ENCODE measurements at places on chromosomes 1 and 21. TPM values are rescaled to one million over a fixed set of nuclear protein-coding genes. Genes with fewer than 3 reads are reported as not detected.

Gene LRRC7
- total RNA-seq = not detected

- peaks cover 30% of the 10 kb centered on the region for H3K4me1 ChIP-seq
- no peak overlapping the region for H3K27ac ChIP-seq
- DNase-seq = no peak
- H3K4me3 ChIP-seq = no peak overlapping the region
Measured at GRCh38 chr1:179298952-179299351, 5.4 kb downstream of the SOAT1 start.

DNA sequence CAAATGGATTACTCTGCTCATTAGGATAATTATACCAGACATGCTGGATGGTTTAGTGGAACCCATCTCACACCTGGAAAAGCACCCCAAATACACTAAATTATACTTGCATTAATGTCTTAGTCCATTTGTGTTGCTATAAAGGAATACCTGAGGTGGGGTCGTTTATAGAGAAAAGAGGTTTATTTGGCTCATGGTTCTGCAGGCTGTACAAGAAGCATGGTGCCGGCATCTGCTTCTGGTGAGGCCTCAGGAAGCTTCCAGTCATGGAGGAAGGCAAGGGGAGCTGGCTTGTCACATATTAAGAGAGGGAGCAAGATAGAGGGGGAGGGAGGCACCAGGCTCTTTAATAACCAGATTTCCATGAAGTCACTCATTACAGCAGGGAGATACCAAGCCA is 95.6 kb downstream of the MT1HL1 start:
- no peak for DNase-seq
- no peaks in the 10 kb centered on the region for H3K36me3 ChIP-seq
- no peak overlapping the region for H3K27ac ChIP-seq
- no peaks in the 10 kb centered on the region for H3K4me1 ChIP-seq
- no peaks in the 10 kb centered on the region for H3K27me3 ChIP-seq
- no peak overlapping the region for H3K4me3 ChIP-seq

Gene AK2
- 123 TPM for total RNA-seq

- no peak overlapping the region for H3K4me3 ChIP-seq
- peaks cover 4% of the 10 kb centered on the region for H3K36me3 ChIP-seq
- no peak overlapping the region for H3K27ac ChIP-seq
- peaks cover 4% of the 10 kb centered on the region for H3K4me1 ChIP-seq
- no peak for DNase-seq
Measured at GRCh38 chr1:41152622-41153044, 89.5 kb downstream of the SCMH1 start.

- H3K36me3 ChIP-seq = no peaks in the 10 kb centered on the region
- no peaks in the 10 kb centered on the region for H3K4me1 ChIP-seq
- H3K4me3 ChIP-seq = no peak overlapping the region
- no peak for DNase-seq
- no peaks in the 10 kb centered on the region for H3K27me3 ChIP-seq
Measured at GRCh38 chr1:76919085-76919484, 51.8 kb downstream of the ST6GALNAC5 start.

Gene SDC3
- total RNA-seq = 32.2 TPM

Gene KRTAP19-3
- not detected for total RNA-seq

GRCh38 chr1:151994956-151995355 is 1.3 kb upstream of the S100A10 start:
- peak overlapping the region; percentile 45 for H3K27ac ChIP-seq
- H3K27me3 ChIP-seq = no peaks in the 10 kb centered on the region
- no peak overlapping the region for H3K4me3 ChIP-seq

DNA sequence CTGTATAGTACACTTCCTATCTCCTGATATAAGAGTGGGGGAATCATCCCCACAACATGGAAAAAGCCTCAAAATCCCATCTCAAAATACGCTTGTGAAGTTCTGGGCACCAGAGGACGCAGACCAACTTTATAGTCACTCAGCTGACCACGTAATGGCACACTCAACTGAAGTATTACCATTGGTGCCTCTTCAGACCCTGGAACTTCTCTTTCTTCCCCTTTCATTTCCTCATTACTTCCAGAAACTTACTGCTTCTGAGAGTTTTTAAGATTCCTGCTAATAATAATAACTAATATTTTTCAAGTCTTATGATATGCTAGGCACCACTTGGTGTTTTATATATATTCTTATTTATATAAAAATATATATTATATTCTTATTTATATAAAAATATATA is 202.6 kb downstream of the PTPRC start:
- no peaks in the 10 kb centered on the region for H3K36me3 ChIP-seq
- no peak overlapping the region for H3K27ac ChIP-seq
- DNase-seq = no peak
- no peaks in the 10 kb centered on the region for H3K27me3 ChIP-seq

GRCh38 chr21:31078796-31079195 is 40.5 kb upstream of the KRTAP19-8 start:
- no peaks in the 10 kb centered on the region for H3K36me3 ChIP-seq
- H3K4me3 ChIP-seq = no peak overlapping the region
- H3K4me1 ChIP-seq = no peaks in the 10 kb centered on the region
- no peak for DNase-seq
- no peak overlapping the region for H3K27ac ChIP-seq

DNA sequence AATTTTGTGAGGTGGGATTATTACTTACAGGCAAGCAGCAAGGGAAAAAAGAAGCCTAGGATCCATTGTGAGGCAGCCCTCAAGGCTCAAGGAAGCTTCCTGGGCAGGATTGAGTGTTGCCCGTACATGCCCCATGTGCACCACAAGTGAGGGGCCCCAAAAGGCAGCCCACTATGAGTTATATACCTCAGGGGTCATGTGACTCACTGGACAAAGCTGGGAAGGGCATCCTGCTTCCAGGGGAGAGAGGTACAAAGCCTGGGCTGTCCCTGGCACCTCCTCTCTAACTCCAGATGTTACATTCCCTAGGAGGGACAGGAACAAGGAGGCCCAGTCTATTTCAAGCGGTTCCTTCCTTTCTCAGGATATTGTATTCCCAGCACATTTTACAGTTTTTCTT is 34.0 kb upstream of the CD1D start:
- no peak for DNase-seq
- peaks cover 13% of the 10 kb centered on the region for H3K4me1 ChIP-seq
- H3K4me3 ChIP-seq = no peak overlapping the region
- no peak overlapping the region for H3K27ac ChIP-seq
- no peaks in the 10 kb centered on the region for H3K36me3 ChIP-seq
- H3K27me3 ChIP-seq = no peaks in the 10 kb centered on the region

GRCh38 chr21:29389136-29389535 is 90.4 kb downstream of the BACH1 start:
- H3K27me3 ChIP-seq = no peaks in the 10 kb centered on the region
- no peaks in the 10 kb centered on the region for H3K4me1 ChIP-seq
- H3K27ac ChIP-seq = no peak overlapping the region

Gene ESRRG
- 3.2 TPM for total RNA-seq

DNA sequence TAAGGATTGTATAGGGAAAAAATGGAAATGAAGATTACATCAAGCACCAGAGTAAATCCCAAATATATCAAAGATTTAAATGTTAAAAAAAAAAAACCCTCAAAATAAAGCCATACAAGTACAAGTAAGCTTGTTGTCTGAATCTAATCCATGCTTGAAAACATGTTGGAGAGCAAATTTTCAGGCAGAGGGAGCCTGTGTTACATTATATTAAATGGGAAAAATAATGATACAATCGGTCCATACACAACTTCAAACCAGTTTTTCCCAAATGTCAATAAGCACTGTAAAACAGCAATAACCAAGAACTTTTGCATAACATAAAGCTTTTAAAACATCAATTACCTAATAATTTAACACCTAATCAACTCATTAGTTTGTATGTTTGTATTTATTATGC is 949.4 kb upstream of the ADGRL4 start:
- no peak overlapping the region for H3K27ac ChIP-seq
- H3K4me3 ChIP-seq = no peak overlapping the region
- H3K27me3 ChIP-seq = no peaks in the 10 kb centered on the region
- DNase-seq = no peak

GRCh38 chr1:238345837-238346236 is 455.1 kb upstream of the ZP4 start:
- no peak overlapping the region for H3K27ac ChIP-seq
- no peaks in the 10 kb centered on the region for H3K4me1 ChIP-seq
- no peak overlapping the region for H3K4me3 ChIP-seq
- no peak for DNase-seq
- no peaks in the 10 kb centered on the region for H3K36me3 ChIP-seq

DNA sequence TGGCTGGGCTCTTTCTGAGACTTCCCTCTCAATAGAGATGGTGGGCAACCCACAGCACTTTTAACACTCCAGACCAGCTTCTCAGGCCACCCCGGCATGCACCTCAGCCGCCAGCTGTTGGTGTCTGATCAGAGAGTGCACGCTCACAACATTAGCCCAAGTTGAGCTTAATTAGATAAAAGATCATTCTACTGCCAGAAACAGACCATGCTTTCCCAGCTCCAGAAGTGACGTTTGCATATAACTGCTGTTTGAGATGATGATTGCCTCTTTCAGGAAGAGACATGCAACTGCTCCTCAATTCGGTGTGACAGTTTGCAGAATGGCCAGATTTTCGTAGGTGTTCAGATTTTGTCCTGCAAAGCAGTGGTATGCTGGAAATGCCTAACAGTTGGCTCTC is 285.3 kb upstream of the VAMP3 start:
- no peaks in the 10 kb centered on the region for H3K36me3 ChIP-seq
- H3K4me1 ChIP-seq = peaks cover 12% of the 10 kb centered on the region
- no peaks in the 10 kb centered on the region for H3K27me3 ChIP-seq

DNA sequence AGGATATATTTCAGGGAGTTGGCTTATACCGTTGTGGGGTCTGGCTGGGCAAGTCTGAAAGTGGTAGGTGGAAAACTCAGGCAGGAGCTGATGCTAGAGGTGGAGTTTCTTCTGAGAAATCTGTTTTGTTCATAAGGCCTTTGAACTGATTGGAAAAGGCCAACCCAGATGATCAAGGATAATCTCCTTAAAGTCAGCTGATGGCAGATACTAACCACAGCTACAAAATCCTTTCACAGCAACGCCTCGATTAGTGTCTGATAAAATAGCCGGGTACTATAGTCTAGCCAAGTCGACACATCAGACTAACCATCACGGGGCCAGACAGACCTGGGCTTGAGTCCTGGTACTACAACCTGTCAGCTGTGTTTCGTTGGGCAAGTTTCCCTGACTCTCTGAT is 21.4 kb downstream of the OPRD1 start:
- no peak for DNase-seq
- H3K4me1 ChIP-seq = no peaks in the 10 kb centered on the region
- H3K27ac ChIP-seq = no peak overlapping the region
- no peaks in the 10 kb centered on the region for H3K36me3 ChIP-seq
- H3K27me3 ChIP-seq = no peaks in the 10 kb centered on the region

Gene ATP1A1
- 783 TPM for total RNA-seq

Gene NSL1
- total RNA-seq = 26.5 TPM

DNA sequence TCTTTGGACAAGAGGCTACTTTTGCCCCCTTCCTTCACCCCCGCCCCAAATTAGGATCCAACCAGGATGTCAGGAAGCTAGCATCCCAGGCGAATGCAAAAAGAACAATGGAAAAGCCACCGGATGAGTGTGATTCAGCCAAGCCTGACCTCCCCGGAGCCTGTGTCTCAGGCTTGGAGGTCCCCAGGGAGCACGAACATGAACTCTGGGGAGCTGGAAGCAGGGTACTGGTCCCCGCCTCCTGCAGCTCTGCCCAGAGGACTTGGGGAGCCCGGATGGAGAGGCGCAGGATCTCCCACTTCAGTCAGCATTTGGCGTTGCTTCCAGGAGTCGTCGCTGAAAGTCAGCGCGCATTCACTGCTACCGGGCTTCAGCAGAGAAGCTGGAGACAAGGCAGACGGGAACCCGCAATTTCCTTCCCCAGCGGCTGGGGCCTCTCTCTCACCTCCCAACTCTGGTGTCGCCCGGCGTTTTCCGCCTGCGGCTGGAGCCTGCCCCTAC is 1.8 kb upstream of the TBX15 start:
- no peaks in the 10 kb centered on the region for H3K36me3 ChIP-seq
- H3K4me3 ChIP-seq = no peak overlapping the region
- peaks cover 12% of the 10 kb centered on the region for H3K27me3 ChIP-seq
- peaks cover 17% of the 10 kb centered on the region for H3K4me1 ChIP-seq

DNA sequence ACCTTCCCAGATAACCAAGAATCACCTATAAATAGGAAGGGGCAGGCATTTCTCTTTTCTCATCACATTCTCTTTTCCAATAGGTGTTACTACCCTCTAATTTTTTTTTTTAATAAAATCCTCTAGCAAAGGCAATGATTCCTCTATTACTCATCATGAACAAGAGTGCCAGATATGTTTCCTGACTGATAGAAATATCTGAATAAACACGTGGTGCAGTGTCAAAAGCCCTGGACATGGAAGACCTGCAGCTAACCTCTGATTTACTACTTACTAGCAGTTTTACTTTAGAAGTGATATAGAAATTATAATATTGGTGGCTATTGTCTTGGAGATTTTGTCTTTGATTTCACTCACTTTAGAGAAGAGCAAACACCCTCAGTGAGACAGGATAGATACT is 194.6 kb upstream of the SAMSN1 start:
- H3K4me1 ChIP-seq = no peaks in the 10 kb centered on the region
- no peaks in the 10 kb centered on the region for H3K36me3 ChIP-seq
- H3K4me3 ChIP-seq = no peak overlapping the region
- no peaks in the 10 kb centered on the region for H3K27me3 ChIP-seq

- H3K4me1 ChIP-seq = no peaks in the 10 kb centered on the region
- no peak for DNase-seq
- no peak overlapping the region for H3K4me3 ChIP-seq
- no peaks in the 10 kb centered on the region for H3K36me3 ChIP-seq
Measured at GRCh38 chr21:36717976-36718375, 19.1 kb downstream of the SIM2 start.

DNA sequence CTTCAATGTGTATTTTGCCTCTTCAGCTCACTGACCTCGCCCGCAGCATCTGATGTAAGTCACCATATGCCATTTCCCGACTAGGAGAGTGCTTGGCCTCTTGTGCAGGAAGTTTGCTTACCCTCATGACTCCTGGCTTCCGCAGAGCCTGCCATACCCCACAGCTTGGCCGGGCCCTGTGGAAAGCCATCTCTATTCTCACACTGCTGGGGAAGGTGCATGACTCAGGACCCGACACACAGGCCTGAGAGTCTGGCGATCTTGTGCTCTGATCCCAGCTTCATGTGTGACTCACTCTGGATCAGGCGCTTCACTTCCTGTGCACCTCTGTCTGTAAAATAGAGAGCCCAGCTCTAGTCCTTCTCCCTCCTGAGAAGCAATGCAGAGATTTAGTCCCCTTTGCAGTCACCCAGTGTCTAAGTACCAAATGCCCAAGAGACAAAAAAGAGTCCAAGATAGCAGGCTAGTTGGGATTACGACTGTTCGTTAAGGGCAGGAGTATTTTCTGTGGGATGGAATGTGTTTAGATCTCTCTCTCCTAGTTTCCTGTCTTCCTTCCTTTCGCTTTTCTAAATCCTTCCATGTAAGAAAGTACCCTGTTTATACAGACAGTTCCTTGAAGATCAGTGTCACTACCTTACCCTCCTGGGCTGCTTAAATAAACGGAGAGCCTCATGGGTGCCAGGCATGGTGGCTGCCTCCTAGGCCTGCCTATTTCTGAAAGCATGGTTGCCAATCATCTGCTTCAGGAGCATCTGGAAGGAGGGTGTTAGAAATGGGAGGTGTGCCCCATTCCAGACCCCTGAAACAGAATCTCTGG is 62.8 kb upstream of the KIF26B start:
- DNase-seq = peak; percentile 74
- no peaks in the 10 kb centered on the region for H3K36me3 ChIP-seq
- H3K27me3 ChIP-seq = no peaks in the 10 kb centered on the region
- H3K4me3 ChIP-seq = no peak overlapping the region
- H3K4me1 ChIP-seq = peaks cover 11% of the 10 kb centered on the region
- H3K27ac ChIP-seq = no peak overlapping the region

Measured in upper lobe of left lung (tissue), 6 donors.